ENCODE measurements at places on chromosomes 3 and 15. TPM values are rescaled to one million over a fixed set of nuclear protein-coding genes. Genes with fewer than 3 reads are reported as not detected.

Gene SEMA6D
- polyA plus RNA-seq, result 108 TPM

Gene C3orf20
- not detected for polyA plus RNA-seq

Gene ROBO1
- polyA plus RNA-seq, result 202 TPM

Gene NPAP1
- polyA plus RNA-seq, result 0.40 TPM

Gene DPPA2
- polyA plus RNA-seq, result not detected

Gene ZNF385D
- polyA plus RNA-seq, result 3.4 TPM

Gene PRSS50
- not detected for polyA plus RNA-seq

Gene NDUFB5
- 272 TPM for polyA plus RNA-seq

Gene XYLB
- polyA plus RNA-seq, result 0.50 TPM

Gene TUSC7
- polyA plus RNA-seq, result not detected

Gene C3orf33
- polyA plus RNA-seq, result 9.0 TPM

Gene KIF23
- polyA plus RNA-seq, result 2.0 TPM

Gene ARGFX
- polyA plus RNA-seq, result not detected

Gene NR2F2
- not detected for polyA plus RNA-seq

Gene TM4SF1
- polyA plus RNA-seq, result 0.81 TPM

Gene CCR9
- not detected for polyA plus RNA-seq

Gene PLCB2
- polyA plus RNA-seq, result 7.4 TPM

Gene BCL6
- 4.3 TPM for polyA plus RNA-seq

Gene ABHD14A
- 57.8 TPM for polyA plus RNA-seq

Gene AQR
- polyA plus RNA-seq, result 22.4 TPM

Gene DHFR2
- 5.6 TPM for polyA plus RNA-seq

Gene C3orf80
- polyA plus RNA-seq, result 0.57 TPM

Gene FBXW12
- polyA plus RNA-seq, result not detected

Gene KNG1
- not detected for polyA plus RNA-seq

Gene SLC7A14
- 5.1 TPM for polyA plus RNA-seq

Gene SLC15A2
- 1.6 TPM for polyA plus RNA-seq

Gene CCR5
- polyA plus RNA-seq, result not detected

Gene NANOGP8
- not detected for polyA plus RNA-seq

Gene LXN
- not detected for polyA plus RNA-seq

Gene GAP43
- 1,327 TPM for polyA plus RNA-seq

Gene KLHL6
- not detected for polyA plus RNA-seq

Gene USF3
- 15.4 TPM for polyA plus RNA-seq

Gene SLC9A9
- polyA plus RNA-seq, result 0.54 TPM

Gene TEX55
- not detected for polyA plus RNA-seq

Gene BUB1B
- polyA plus RNA-seq, result 50.0 TPM

Gene RAD51
- not detected for polyA plus RNA-seq

Gene ANKRD63
- polyA plus RNA-seq, result not detected

Gene SCAANT1
- not detected for polyA plus RNA-seq

Gene ESYT3
- polyA plus RNA-seq, result 0.80 TPM

Gene BTLA
- not detected for polyA plus RNA-seq

Gene C2CD4B
- not detected for polyA plus RNA-seq

Gene GPR149
- 10.7 TPM for polyA plus RNA-seq

Gene GRK7
- 0.16 TPM for polyA plus RNA-seq

Gene CTDSPL
- polyA plus RNA-seq, result 15.4 TPM

Gene LEKR1
- 0.14 TPM for polyA plus RNA-seq

Gene AQP9
- not detected for polyA plus RNA-seq

Gene TMEM115
- polyA plus RNA-seq, result 24.7 TPM

Gene PAQR5
- not detected for polyA plus RNA-seq

Gene TGM5
- polyA plus RNA-seq, result not detected

Gene TNFAIP8L3
- not detected for polyA plus RNA-seq

Gene GOLGA6B
- polyA plus RNA-seq, result not detected

Gene MNS1
- not detected for polyA plus RNA-seq

Gene COMMD4
- 103 TPM for polyA plus RNA-seq

Gene RFT1
- polyA plus RNA-seq, result 6.1 TPM

Gene ITPKA
- 1.1 TPM for polyA plus RNA-seq

Gene RLBP1
- 0.16 TPM for polyA plus RNA-seq

Gene GALNT15
- polyA plus RNA-seq, result 1.5 TPM

Gene SNX22
- polyA plus RNA-seq, result 0.38 TPM
